ENCODE measurements at places on chromosomes 13 and 19.

DNA sequence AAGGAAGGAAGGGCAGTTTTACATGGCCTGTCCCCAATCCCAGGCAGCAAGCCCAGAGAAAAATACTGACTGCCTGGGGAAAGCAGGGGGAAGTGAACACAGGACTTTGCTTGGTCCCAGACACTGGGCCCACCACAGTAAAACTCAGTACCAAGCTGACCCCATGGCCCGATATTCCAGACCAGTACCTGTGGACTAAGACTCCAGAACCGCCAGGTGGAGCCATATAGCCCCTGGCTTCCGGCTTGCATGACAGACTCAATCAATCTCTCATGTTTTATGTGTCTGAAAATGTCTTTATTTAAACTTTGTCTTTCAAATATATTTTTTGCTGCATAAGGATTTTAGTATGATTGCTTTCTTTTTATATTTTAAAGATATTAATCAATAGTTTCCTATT is 767.9 kb upstream of the SLITRK6 start:
- DNase-seq: peak; percentile 11

- no peak for DNase-seq
Observed at GRCh38 chr13:110030394-110030928, 244.1 kb upstream of the IRS2 start.

DNA sequence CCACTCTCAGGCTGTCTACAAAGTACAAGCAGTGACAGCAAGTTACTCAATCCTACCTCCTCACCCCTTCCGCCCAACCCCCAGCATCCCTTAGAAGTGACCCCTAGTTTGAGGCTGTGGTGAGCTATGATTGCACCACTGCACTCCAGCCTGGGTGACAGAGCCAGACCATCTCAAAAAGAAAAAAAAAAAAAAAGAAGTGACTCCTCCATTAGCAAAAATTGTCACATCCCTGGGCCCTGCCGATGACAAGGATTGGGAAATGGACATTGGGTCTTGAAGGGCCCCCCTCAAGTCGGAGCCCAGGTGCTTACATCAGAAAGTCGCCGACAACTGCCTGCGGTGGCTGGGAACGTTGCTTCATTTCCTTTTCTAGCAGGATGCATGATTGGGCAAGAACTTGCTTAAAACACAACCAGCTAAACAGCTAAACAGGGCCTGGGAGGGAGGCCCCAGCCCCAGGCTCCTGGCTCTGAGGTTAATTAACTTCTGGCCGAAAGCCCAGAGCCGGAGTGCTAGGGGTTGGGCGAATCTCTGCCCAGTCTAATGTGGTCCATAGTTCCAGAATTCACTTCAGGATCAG is 15.3 kb downstream of the RAB3D start:
- DNase-seq: no peak

GRCh38 chr13:75723901-75724300 is 87.8 kb downstream of the LMO7 start:
- DNase-seq: no peak

DNA sequence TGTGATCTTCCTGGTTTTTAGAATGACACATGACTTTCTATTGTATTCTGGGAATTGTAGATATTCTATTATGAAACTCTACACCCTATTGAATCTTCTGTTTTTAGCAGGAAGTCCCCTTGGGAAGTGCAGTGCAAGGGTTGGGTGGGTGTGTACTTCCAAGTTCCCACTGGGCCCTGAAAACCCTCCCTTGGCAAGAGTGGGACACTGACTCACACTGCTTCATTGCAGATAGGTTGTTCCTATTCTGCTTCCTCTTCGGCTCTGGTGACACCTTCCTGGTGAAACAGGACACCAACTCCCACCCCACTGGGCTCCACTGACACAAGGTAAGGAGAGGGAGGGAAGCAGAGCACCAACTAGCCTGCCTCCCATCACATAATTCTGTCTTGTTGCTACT is 121.8 kb downstream of the KCTD12 start:
- no peak for DNase-seq

GRCh38 chr19:41364524-41365391 is 809 bp upstream of the B9D2 start:
- DNase-seq: no peak

Data from iPS DF 6.9 (cell line).